ENCODE measurements at places on chromosomes 1 and 21. TPM values are rescaled to one million over a fixed set of nuclear protein-coding genes. Genes with fewer than 3 reads are reported as not detected.

DNA sequence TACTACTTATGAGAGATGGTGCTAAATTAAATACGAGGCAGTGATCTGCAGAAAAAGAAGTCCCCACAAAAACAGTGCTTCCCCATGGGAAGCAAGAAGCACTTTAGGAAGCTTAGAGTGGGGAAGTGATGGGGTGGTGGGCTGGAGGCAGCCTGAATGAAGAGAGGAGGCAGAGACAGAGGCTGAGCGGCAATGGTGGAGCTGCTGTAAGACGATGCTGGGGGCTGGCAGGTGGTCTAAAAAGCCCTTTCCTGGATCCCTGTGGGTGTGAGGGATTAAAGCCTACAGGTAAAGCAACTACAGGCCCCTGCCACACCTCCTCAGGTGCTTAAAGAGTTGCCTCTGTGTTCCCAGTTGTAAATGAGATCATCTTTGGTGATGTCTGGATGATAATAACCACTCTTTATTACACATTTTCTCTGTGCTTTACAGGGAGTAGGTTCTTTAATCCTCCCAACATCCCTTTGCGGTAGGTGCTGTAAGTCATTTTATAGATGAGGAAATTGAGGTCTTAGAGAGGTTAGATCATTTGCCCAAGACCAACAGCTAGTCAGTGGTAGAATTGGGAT lies 39.2 kb downstream of the CNN3 start:
- no peaks in the 10 kb centered on the region for H3K36me3 ChIP-seq
- H3K4me3 ChIP-seq, result no peak overlapping the region
- no peak for DNase-seq
- H3K27me3 ChIP-seq, result no peaks in the 10 kb centered on the region
- peaks cover 6% of the 10 kb centered on the region for H3K4me1 ChIP-seq
- no peak overlapping the region for H3K27ac ChIP-seq

DNA sequence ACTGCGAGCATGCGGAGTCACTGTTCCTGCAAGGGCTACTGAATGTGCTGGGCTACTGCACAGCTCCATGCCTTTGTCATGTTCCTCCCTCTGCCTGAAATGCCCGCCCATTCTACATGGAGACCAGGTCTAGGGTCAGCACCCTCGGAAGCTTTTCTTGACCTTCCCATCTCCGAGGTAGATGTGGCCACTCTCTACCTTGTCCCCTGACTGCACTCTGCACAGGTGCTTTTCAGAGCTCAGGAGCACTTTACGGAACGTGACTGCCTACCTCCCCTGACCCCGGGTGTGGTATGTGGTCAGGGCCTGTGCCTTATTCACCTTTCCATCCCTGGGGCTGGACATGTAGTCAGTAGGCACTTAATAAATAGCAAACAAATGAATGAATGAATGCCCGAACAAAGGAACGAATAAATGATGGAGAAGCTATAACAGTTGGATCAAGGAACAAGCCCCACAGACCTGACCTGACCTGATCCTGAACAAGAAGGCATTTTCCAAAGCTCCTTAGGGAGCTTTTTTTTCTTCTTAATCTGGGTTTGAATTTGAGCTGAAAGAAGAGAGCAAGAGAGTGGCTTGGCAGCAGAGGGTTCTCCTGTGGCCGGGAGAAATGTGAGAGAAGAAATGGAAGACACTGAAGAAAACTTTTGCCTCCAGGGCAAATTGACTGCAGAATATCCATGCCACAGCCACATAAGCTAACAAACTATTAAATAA lies 7.9 kb downstream of the RD3 start:
- no peak overlapping the region for H3K27ac ChIP-seq
- H3K27me3 ChIP-seq, result peaks cover 5% of the 10 kb centered on the region
- peaks cover 1% of the 10 kb centered on the region for H3K4me1 ChIP-seq
- H3K4me3 ChIP-seq, result no peak overlapping the region
- peak; percentile 41 for DNase-seq

GRCh38 chr1:48251323-48251722 lies 28.8 kb downstream of the SLC5A9 start:
- no peak overlapping the region for H3K27ac ChIP-seq
- no peaks in the 10 kb centered on the region for H3K27me3 ChIP-seq
- no peak for DNase-seq

DNA sequence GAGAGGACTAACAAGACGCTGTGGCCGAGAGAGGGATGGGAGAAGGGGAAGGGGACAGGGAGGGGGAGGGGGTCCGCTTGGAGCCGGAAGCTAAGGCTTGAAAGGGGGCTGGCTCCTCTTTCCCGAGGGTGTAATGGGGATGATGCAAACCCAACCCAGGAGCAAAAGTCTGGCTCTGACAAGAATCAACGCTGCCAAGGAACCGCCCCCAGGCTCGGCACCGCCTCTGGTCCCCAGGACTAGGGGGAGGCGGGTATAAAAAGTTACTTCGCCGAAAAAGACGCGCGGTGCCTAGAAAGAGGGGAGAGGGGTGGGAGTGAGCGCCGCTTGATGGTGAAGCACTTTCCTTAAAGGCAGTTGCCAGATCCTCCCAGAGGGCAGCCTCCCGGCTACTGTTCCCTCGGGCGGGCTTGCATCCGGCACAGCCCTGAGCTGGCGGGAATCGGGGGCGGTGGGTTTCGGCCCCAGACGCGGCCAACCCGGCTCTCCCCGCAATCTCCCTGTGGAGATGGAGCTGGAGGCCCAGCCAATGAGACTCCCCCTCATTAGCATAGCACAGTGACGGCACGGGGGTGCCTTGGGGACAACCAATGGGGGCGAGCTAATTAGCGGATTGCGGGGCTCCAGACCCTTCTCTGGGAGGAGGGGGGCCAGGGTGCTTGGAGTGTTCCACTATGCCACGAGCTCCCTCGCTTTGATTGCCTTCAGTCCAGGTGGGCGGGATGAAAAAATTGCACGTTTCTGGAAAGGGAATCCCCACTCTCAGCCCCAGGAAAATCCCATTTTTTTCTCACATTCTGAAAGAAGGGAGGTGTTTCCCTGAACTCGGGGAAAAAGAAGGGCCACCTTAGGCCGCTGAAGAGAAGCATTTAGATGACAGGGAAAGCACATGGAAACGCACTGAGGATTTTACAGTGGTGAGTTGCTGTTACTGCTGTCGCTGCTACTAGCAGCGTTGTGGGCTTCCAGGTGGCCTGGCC lies at the start of gene KCNT2:
KCNT2 (minus strand) TSS at position 51 of the 980 bp plus-strand sequence. CDS start 131 bp downstream, outside the sequence.
- peak within 1 kb of the TSS; percentile 40 for H3K4me3 ChIP-seq
- H3K27me3 ChIP-seq, result peaks cover 8% of the 10 kb centered on the region
- no peaks in the 10 kb centered on the region for H3K36me3 ChIP-seq
- peaks cover 4% of the 10 kb centered on the region for H3K4me1 ChIP-seq
- DNase-seq, result peak; percentile 71

GRCh38 chr21:23017989-23018388 lies 2019.8 kb downstream of the NCAM2 start:
- no peaks in the 10 kb centered on the region for H3K27me3 ChIP-seq
- no peak for DNase-seq
- no peaks in the 10 kb centered on the region for H3K36me3 ChIP-seq
- no peak overlapping the region for H3K27ac ChIP-seq

GRCh38 chr1:227886993-227887696 lies 60.6 kb downstream of the WNT9A start:
- DNase-seq, result peak; percentile 83
- peaks cover 12% of the 10 kb centered on the region for H3K27me3 ChIP-seq
- no peak overlapping the region for H3K27ac ChIP-seq

DNA sequence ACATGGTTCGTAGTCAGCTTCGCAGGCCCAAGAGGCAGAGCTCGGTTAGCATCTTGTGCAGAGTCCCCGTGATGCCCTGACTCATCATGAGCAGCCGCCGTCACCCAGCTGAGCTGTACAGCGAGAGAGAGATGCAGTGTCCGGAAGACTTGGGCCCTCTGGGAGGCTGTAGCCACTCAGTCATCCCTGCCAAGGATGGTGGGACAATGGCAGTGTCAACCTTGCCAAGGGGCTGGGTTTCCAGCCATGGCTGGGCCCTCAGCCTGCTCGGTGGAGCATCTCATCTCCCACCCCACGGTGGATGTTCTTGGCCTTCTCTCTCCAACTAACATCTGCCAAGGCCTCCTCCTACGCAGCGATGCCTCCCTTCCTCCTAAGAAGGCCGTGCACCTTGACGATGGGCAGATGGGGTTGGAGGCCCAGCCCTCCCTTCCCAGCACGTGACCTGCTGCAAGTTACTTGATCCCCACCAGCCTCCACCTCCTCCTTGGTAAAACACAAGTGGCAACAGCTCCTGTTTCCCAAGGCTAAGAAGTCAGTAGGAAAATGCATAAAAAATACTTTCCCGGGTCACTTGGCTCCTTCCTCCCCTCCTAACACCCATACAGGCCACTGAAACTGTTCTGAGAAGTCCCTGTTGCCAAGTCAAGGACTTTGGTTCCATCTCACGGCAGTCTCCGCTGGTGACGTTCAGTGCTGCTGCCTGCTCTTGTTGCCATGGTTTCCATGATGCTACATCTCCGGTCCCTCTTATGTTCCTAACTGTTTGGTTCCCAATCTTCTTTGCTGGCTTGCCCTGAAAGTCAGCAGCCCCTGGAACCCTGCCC lies 384.7 kb upstream of the VAMP3 start:
- no peak overlapping the region for H3K4me3 ChIP-seq
- no peaks in the 10 kb centered on the region for H3K36me3 ChIP-seq
- H3K4me1 ChIP-seq, result peaks cover 37% of the 10 kb centered on the region
- DNase-seq, result peak; percentile 69
- no peaks in the 10 kb centered on the region for H3K27me3 ChIP-seq

GRCh38 chr1:169329383-169329782 lies 38.2 kb downstream of the NME7 start:
- no peaks in the 10 kb centered on the region for H3K36me3 ChIP-seq
- no peak overlapping the region for H3K4me3 ChIP-seq
- no peak for DNase-seq

DNA sequence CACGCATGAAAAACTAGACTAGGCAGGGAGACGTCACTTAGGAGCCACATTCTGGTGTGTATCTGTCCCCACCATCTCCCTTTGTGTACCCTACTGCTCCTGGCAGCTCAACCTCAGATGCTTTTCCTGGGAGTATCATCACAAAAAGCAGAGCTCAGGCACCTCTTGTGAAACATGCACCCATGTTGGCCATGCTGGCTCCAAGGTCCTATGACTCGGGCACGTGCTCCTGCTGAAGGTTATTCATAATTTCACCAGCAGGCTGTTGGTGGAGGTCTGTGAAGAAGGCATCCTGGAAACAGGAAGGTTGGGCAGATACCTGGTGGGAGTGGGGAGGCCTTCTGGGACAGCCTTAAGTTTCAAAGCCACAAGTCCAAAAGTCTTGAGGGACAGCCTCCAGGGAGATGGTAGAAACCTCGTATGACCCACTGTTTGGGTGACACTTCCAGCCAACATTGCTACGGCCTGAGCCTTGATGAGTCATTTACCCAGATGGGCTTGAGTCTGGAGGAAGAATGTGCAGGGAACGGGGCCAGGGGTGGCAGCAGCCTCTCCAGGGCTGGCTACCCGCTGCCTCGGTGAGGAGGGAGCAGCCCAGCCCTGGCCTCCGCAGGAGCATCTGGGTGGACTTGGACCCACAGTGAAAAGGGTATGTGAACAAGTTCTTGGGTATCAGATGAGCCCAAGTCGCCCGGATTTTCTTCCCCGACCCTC lies 75.8 kb downstream of the PGBD5 start:
- H3K36me3 ChIP-seq, result no peaks in the 10 kb centered on the region
- no peak for DNase-seq
- H3K4me3 ChIP-seq, result no peak overlapping the region
- H3K4me1 ChIP-seq, result no peaks in the 10 kb centered on the region
- H3K27ac ChIP-seq, result no peak overlapping the region

GRCh38 chr1:155598842-155599331 lies 11.1 kb upstream of the MSTO1 start:
- no peaks in the 10 kb centered on the region for H3K27me3 ChIP-seq
- no peaks in the 10 kb centered on the region for H3K36me3 ChIP-seq
- no peak overlapping the region for H3K4me3 ChIP-seq

- H3K27ac ChIP-seq, result no peak overlapping the region
- no peaks in the 10 kb centered on the region for H3K27me3 ChIP-seq
- H3K36me3 ChIP-seq, result no peaks in the 10 kb centered on the region
- no peaks in the 10 kb centered on the region for H3K4me1 ChIP-seq
Measured at GRCh38 chr1:14426854-14427253, 171.6 kb upstream of the KAZN start.

DNA sequence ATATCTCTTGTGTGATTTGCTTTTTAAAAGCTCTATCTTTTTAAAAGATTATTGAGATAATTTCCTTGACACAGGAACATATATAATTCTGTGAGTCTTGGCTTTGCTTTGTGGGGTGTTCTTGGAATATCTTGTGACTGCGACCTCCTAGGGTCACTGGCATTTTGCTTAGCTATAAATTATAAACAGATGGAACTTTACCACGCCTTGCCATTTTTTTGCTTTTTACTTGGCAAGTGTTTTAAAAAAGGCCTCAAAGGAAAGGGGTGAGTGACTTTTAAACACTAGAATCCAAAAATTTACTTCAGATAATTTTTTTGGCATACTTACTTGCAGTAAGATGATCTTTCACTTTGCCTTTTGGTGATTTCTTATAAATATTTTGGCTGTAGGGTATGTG lies 43.6 kb downstream of the ALG6 start:
- no peak overlapping the region for H3K27ac ChIP-seq
- H3K4me3 ChIP-seq, result no peak overlapping the region
- H3K27me3 ChIP-seq, result no peaks in the 10 kb centered on the region
- peaks cover 68% of the 10 kb centered on the region for H3K36me3 ChIP-seq
- DNase-seq, result no peak

GRCh38 chr1:111205714-111206050 lies 5.2 kb upstream of the DENND2D start:
- H3K27ac ChIP-seq, result peak overlapping the region; percentile 97
- peaks cover 70% of the 10 kb centered on the region for H3K4me1 ChIP-seq
- no peak for DNase-seq
- no peaks in the 10 kb centered on the region for H3K27me3 ChIP-seq
- H3K4me3 ChIP-seq, result no peak overlapping the region

DNA sequence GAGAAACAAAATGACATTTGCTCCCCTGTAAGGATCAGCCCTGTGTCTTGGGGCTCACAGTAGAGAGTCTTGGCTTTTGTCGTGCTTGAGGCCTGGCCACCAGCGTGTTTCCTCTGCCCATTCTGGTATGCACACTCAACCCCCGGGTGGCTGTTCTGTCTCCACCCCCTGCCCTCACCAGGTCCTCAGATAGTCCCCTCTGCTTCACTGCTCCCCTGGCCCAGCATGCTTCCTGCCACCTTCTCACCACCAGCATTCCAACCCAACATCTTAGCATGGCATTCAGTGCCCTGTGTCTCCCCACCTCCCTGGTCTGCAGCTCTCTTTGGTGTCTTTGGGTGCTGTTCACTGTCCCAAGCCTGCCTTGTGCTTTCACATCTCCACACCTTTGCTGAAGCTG lies 16.2 kb downstream of the ZNF362 start:
- peaks cover 12% of the 10 kb centered on the region for H3K4me1 ChIP-seq
- H3K4me3 ChIP-seq, result no peak overlapping the region
- no peak for DNase-seq
- H3K36me3 ChIP-seq, result peaks cover 17% of the 10 kb centered on the region

The FCRL2 gene
- 236 TPM for polyA plus RNA-seq

The SMYD3 gene
- 12.5 TPM for polyA plus RNA-seq

The HTR6 gene
- polyA plus RNA-seq, result not detected

The C8B gene
- not detected for polyA plus RNA-seq

Measured in spleen (tissue), 13 donors.